ENCODE measurements at places on chromosomes 7 and 10. TPM values are rescaled to one million over a fixed set of nuclear protein-coding genes. Genes with fewer than 3 reads are reported as not detected.
A peak's percentile ranks its signal among the peaks of the same experiment; 100 is the strongest.

- no peaks in the 10 kb centered on the region for H3K36me3 ChIP-seq
- no peaks in the 10 kb centered on the region for H3K27me3 ChIP-seq
- H3K4me3 ChIP-seq: no peak overlapping the region
- no peak for DNase-seq
- H3K27ac ChIP-seq: no peak overlapping the region
- no peaks in the 10 kb centered on the region for H3K4me1 ChIP-seq
These were observed 39.6 kb upstream of the DNAJB6 start for GRCh38 chr7:157297185-157297584.

DNA sequence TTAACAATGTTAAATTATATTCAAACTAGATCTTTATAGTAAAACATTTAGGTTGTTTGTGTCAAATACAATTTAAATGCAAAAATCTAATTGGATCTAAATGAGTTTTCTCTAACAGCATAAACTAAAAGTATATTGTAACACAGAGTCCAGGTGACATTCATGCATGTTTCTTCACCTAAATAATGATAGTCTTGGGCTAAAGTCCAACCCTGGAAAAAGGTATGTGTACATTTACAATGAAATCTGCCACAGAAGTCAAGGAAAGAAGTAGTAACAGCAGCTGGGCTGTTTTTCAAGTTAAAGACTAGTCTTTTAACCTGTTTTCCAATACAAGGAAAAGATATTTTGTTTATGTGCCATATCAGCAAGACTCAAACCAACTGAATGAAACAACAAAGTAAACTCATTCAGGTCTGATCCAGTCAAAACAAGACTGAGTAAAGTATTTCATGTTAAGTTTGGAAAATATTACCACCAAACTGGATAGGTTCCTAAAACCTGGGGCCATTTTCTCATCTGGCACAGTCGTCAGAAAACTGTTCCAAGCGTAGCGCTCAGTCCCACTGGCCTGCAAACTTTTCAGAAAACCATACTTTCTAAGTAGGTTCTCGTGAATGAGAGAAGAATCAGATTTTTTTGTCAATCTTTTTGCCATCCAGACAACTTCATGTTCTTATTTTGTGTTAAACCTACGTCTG is 349.2 kb downstream of the HGF start:
- H3K4me3 ChIP-seq: no peak overlapping the region
- no peaks in the 10 kb centered on the region for H3K27me3 ChIP-seq
- H3K36me3 ChIP-seq: no peaks in the 10 kb centered on the region
- H3K27ac ChIP-seq: no peak overlapping the region
- no peaks in the 10 kb centered on the region for H3K4me1 ChIP-seq

- H3K36me3 ChIP-seq: no peaks in the 10 kb centered on the region
- H3K4me1 ChIP-seq: peaks cover 17% of the 10 kb centered on the region
- peak; percentile 82 for DNase-seq
- peak overlapping the region; percentile 9 for H3K4me3 ChIP-seq
These were observed 171.2 kb upstream of the COL1A2 start for GRCh38 chr7:94223375-94224084.

- H3K4me3 ChIP-seq: no peak overlapping the region
- H3K4me1 ChIP-seq: peaks cover 10% of the 10 kb centered on the region
- no peak overlapping the region for H3K27ac ChIP-seq
- H3K36me3 ChIP-seq: no peaks in the 10 kb centered on the region
These were observed 2.4 kb downstream of the AMPH start for GRCh38 chr7:38628630-38629385.

The TPK1 gene
- total RNA-seq: 1.5 TPM

- H3K4me3 ChIP-seq: no peak overlapping the region
- no peaks in the 10 kb centered on the region for H3K36me3 ChIP-seq
- no peak for DNase-seq
- peaks cover 2% of the 10 kb centered on the region for H3K4me1 ChIP-seq
- H3K27ac ChIP-seq: no peak overlapping the region
These were observed 5.8 kb upstream of the AEBP1 start for GRCh38 chr7:44098092-44099068.

DNA sequence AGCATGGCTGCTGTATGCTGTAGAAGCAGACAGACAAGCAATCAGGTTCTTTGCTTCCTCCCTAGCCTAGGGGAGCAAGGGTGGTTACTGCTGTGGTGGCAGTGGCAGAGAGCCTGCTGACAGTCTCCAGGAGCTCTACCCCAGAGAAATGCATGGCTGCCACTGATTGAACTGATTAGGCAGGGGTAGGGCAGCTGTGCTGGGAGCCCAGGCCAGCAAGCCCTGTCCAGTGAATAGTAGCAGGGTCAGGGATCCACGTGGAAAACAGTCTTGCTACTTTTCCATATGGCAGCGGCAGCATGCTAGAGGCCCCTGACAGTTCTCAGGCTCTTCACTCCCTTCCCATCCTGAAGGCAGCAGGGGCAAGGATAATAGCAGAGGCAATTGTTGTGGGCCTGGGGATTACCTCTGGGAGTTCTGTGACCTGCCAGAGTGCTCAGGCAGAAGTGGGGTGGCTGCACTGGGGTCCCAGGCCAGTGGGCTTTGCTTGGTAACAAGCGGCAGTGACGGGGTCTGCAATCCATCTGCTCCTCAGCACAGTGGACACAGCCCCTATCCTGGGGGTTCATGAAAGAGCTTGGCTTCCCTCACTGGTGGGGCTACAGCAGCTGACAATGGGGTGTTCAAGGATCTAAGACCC is 558.8 kb upstream of the GHITM start:
- no peaks in the 10 kb centered on the region for H3K36me3 ChIP-seq
- H3K27ac ChIP-seq: no peak overlapping the region
- H3K27me3 ChIP-seq: no peaks in the 10 kb centered on the region

The IDI2 gene
- total RNA-seq: not detected

The MMD2 gene
- 0.38 TPM for total RNA-seq

GRCh38 chr7:17022920-17023319 is 141.1 kb upstream of the AGR3 start:
- H3K27ac ChIP-seq: no peak overlapping the region
- H3K27me3 ChIP-seq: no peaks in the 10 kb centered on the region
- H3K4me3 ChIP-seq: no peak overlapping the region

DNA sequence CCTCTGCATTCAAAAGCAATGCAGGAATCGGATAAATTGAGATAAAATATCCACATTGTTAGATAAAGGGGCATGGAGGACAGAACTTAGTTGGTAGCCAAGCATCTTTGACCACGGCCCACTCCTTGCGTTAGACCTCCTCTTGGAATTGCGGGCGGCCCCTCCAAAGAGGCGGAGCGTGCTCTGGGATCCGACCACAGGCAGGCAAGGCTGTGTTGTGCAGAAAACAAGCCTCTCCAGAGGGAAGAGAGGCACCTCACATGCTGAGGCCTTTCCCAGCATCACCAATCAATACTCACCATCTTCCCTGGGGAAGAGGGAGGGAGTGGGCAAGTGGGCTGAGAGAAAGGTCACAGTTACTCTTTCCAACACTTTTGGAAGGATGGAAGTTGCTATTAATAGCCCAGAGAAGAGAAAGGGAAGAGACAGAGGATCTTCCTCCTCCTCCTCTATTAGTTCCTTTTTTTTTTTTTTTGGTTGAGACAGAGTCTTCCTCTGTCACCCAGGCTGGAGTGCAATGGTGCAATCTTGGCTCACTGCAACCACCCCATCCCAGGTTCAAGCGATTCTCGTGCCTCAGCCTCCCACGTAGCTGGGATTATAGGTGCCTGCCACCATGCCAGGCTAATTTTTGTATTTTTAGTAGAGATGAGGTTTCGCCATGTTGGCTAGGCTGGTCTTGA is 49.7 kb upstream of the NRF1 start:
- no peak overlapping the region for H3K4me3 ChIP-seq
- no peaks in the 10 kb centered on the region for H3K36me3 ChIP-seq
- no peak overlapping the region for H3K27ac ChIP-seq
- H3K27me3 ChIP-seq: no peaks in the 10 kb centered on the region
- DNase-seq: peak; percentile 49
- peaks cover 22% of the 10 kb centered on the region for H3K4me1 ChIP-seq

DNA sequence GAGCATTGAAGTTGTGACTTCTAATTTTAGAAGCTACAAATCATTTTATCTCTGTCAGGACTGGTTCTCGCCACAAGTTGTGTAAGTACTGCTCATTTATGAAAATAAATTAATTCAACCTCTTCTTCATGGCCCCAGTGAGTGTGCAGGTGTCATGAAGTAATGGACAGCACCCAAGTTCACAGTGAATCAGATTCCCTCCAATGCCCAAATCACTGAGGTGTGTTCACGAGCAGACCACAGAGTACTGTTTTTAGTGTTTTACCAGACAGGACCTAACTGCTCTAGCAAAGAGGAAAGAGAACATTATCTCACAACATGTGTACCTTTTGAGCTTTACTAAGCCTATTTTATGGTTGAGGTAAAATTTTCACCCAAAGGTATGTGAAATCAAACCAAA is 980.0 kb downstream of the CNTNAP2 start:
- H3K4me1 ChIP-seq: no peaks in the 10 kb centered on the region
- no peaks in the 10 kb centered on the region for H3K27me3 ChIP-seq
- no peaks in the 10 kb centered on the region for H3K36me3 ChIP-seq
- H3K4me3 ChIP-seq: no peak overlapping the region
- H3K27ac ChIP-seq: no peak overlapping the region

The TACC2 gene
- 35.9 TPM for total RNA-seq

DNA sequence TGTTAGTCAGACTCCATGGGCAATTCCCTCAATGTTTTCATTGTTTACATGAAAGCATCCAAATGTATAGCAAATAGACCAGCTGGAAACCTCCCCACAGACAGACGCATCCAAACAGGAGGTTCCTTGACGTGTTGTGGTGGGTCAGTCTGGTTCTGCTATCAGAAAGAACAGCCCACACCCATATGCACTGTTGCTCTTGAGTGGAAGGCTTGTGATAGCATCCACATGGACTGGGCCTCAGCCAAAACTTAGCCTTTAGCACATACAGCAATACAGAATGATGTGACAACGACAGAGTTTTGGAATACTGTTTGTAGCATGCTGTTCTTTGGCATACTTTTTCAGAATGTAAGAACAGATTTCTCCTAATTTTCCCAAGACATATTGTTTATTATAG is 299.2 kb upstream of the ETV1 start:
- H3K4me1 ChIP-seq: no peaks in the 10 kb centered on the region
- DNase-seq: no peak
- H3K36me3 ChIP-seq: no peaks in the 10 kb centered on the region
- H3K27me3 ChIP-seq: no peaks in the 10 kb centered on the region
- H3K4me3 ChIP-seq: no peak overlapping the region

GRCh38 chr7:30278376-30278775 is 6.0 kb upstream of the ZNRF2 start:
- no peak overlapping the region for H3K27ac ChIP-seq
- no peak for DNase-seq
- no peaks in the 10 kb centered on the region for H3K27me3 ChIP-seq

The VAX1 gene
- total RNA-seq: not detected

The COL28A1 gene
- total RNA-seq: 0.31 TPM

DNA sequence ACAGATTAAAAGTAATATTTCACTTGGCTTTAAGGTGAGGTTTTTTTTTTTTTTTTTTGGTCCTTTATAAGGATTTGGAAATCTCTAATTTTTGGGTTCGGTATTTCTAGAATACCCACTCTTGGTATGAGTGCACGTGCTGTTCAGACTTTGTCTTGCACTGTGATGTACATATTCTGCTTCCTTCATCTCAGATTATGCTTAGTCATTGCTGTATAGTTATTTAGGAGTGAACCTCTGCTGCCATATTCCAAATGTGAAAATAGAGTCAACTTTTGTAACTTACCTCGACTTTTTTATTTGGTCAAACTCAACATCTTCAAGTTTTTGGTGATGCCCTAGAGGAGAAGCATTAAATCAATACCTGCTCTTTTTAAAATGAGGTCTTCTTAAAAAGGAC is 40.1 kb upstream of the HBP1 start:
- H3K27ac ChIP-seq: no peak overlapping the region
- no peaks in the 10 kb centered on the region for H3K27me3 ChIP-seq
- no peak overlapping the region for H3K4me3 ChIP-seq
- H3K36me3 ChIP-seq: no peaks in the 10 kb centered on the region
- H3K4me1 ChIP-seq: peaks cover 18% of the 10 kb centered on the region

The ANK3 gene
- 70.5 TPM for total RNA-seq

DNA sequence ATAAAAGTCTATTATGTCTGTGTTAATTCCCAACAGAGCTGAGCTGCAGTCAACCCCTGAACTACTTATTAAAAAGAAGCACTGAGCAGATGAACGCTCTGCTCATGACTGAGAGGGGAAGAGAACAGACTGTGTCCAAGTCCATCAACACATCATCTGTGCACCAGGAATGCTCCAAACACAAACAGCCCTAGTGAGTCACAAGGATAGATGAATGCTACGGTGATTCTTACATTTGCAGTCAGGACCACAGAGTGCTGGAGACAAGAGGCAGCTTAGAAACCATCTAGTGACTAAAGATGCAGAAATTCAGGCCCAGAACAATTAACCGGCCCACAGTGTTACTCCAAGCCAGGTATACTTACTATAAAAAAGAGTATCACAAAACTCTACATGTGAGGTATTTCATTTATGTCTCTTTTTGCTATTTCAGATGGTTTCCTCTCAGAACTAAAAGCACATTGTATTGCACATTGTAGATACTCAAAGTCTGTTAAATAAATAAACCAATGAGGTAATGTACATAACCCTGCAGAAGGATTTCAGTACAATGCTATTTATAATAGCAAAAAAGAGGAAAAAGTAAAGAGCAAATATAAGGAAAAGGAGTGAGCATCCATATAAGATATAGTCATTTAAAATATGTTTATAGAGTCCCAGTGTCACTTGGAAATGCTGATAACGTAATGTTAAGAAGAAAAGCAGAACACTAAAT is 159.2 kb downstream of the KCNMA1 start:
- H3K27me3 ChIP-seq: no peaks in the 10 kb centered on the region
- H3K36me3 ChIP-seq: no peaks in the 10 kb centered on the region
- H3K4me3 ChIP-seq: no peak overlapping the region
- H3K27ac ChIP-seq: no peak overlapping the region
- no peak for DNase-seq
- no peaks in the 10 kb centered on the region for H3K4me1 ChIP-seq
